Muscle of back (tissue), 13 donors: ENCODE measurements at places on chromosomes 2 and 18. TPM values are rescaled to one million over a fixed set of nuclear protein-coding genes. Genes with fewer than 3 reads are reported as not detected.

The CTAGE1 gene
- polyA plus RNA-seq: not detected

The FAM110C gene
- 2.6 TPM for polyA plus RNA-seq

GRCh38 chr2:1715184-1716013 is 28.9 kb downstream of the PXDN start:
- DNase-seq: no peak

DNA sequence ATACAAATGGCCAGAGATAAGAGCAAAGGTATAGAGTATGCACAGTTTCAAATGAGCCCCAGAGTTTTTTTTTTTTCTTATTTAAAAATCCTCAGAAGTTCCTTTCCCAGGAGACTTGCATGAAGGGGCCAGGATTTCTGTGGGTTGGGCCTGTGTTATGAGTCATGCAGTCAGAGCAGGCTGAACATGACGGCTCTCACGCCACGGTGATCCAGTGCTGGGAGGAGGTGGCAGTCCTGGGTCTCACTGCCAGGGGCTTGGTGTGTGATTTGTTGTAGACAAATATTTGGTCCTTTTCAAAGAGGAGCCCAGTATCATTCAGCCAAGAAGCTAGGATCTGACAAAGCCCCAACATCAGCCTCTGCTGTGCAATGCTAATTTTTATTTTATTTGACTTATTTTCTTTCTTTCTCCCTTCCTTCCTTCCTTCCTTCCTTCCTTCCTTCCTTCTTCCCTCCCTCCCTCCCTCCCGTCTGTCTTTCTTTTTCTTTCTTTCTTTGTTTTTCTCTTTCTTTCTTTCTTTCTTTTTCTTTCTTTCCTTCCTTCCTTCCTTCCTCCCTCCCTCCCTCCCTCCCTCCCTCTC is 10.4 kb upstream of the KCNE4 start:
- no peak for DNase-seq

- no peak for DNase-seq
These were observed 9.5 kb downstream of the SESTD1 start for GRCh38 chr2:179255129-179255528.

DNA sequence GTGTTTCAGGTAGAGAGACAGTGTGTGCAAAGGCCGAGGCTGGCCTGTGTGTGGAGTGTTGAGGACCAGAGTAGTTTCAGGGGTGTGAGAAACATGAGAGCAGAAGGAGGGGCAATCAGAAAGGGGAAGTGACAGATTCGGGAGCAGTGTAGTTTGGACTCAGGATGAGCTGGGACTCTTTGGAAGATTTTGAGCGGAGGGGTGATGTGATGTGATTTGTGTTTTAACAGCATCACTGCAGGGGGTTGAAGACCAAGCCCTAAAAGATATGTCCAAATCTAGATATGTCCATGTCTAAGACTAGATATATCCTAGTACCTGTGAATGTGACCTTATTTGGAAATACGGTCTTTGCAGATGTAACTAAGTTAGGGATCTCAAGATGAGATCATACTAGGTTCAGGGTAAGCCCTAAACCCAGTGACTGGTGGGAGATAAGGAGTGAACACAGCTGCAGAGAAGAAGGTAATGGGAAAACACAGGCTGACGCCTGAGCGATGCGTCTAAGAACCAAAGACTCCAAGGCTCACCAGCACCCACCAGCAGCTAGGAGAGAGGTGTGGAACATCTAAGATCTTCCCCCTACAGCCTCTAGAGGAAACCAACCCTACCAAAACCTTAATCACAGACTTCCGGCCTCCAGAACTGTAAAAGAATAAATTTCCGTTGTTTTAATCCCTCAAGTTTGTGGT is 38.5 kb upstream of the MYO3B start:
- DNase-seq: no peak

DNA sequence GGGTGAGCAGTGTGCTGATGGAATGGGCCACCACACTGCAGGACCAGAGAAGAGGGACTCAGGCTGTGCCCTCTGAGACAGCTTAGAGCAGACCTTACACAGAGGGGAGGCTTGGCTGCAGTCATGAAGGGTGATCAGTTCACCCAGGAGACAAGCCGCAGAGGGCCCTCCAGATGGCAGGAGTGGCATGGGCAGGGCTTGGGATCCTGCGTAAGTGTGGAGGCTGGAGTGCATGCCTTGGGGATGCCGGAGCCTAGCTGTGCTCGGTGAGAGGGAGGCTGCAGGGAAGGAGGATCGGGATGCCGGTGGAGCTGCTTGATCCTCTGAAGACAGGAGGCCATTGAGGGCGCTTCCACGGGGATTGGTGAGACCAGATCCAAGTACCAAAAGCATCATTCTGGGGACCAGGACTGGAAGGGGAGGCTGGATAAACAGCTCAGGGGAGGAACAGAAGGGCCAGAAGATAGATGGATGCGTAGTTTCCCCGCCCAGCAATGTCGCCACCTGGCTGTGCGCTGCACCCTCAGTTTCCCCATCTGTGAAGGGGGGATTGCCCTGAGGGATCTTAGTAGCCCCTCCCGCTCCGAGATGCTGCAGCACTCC is 163.4 kb downstream of the INHBB start:
- no peak for DNase-seq
